ENCODE measurements at places on chromosomes 5 and 9.

DNA sequence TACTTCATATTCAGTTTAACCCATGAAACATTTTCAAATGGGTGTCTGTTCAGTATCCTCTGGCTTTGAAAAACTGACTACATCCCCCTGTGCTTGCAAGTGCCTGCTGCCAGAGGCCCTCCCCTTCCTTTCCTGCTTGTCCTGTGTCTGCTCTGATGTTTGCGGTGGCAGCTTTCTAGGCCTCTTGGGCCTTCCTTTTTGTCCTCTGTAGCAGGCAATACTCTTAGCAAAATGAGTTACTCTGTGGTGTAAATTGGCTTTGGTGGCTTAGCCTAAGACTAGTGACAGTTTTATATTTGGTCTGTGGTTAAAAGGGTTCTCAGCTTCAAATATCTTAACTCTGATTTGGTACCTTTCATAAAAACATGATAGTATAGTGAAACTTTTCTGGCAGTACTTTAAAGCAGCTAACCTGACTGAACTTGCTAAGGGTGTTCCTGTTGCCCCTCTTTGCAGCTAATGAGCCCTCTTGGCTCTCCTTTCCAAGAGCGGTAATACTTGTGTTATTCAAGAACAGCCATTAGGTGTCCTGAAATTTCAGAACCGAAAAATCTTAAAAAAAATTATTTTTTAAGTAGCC lies 76.6 kb downstream of the GOLM1 start:
- DNase-seq = no peak

DNA sequence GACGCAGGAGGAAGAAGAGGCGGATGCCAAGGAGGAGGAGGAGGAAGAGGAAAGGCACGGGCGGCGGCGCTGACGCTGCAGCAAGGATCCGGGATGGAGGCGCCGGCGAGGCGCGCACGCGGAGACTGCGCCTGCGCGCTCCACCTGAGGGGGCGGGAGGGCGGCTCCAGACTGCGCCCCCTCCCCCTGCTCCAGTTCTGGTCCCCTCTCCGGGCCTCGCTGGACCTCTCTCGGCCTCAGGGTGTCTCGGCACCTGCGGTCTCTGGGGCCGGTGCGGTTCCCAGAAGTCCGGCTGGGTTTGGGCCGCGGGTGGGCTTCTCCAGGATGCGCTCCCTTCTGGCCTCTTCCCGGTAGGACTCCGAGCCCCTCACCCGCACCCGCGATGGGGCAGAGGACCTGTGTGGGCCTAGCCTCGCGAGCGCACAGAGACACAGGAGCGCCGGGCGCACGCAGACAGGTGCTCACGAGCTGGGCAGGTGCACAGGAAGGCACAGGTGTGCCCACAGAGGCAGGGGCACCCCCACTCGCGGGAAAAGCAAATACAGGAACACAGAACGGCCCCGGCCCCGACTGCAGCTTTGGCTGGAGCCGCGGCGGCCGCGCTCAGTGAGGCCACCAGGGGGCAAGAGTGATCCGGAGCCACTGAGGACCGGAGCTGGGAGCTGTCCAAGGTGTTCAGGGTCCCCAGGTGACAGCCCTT lies at the start of gene NPDC1:
Gene NPDC1 (minus strand): TSS at position 90 of the 700 bp plus-strand sequence. CDS start 188 bp downstream, outside the sequence.
- DNase-seq = peak; percentile 96

GRCh38 chr5:135916638-135917263 lies 21.1 kb upstream of the IL9 start:
- DNase-seq = peak; percentile 15

GRCh38 chr5:99945478-99946442 lies 589.4 kb upstream of the FAM174A start:
- DNase-seq = peak; percentile 16

DNA sequence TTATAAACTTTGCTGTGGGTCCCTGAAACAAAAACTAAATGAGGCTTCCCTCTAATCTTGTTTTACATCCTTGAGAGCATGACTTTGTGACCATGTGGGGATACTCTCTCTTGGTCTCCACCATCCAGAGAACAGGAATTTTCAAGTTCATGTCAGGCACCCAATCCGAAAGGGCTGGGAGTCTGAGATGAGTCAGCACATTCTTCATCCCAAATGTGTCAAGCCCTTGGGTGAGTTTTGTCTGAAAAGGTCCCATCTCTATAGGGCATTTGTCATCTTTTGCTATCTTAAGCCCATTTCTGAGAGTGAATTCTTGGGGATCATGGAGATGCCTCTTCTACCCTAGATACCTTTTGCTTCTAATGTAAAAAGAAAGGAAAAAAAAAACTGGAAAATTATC lies 26.9 kb upstream of the RAPGEF6 start:
- no peak for DNase-seq

- no peak for DNase-seq
These were observed 13.9 kb downstream of the TGFBI start for GRCh38 chr5:136042665-136043121.

DNA sequence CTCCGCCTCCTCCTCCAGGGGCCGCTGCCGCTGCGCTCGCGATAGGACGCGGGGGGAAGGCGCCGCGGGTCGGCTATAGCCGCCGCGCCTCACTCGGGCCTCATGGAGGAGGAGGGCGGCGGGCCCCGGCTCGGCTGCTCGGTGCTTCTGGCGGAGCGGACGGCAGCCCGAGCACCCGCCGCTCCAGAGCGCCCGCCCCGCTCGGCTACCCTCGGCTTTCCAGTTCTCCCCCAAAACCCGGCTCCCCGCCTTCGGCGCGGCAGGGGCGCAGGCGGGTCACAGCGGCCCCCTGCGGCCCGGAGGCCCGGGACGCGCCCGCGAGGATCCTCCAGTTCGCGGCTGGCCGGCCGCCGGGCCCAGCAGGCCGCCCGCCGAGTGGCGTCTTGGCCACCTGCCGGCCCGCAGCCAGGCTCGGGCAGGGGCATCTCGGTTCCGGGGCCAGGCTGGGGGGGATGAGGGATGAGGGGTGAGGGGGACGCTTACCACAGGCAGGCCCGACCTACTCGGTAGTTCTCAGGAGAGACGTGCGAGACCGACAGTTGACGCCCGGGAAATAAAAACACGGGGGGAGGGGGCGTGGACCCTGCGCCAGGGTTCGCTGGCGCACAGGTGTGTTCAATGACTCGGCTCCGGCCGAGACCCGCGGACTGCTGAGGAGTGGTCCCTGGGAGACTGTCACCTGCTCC lies at the start of gene PAIP1:
Gene PAIP1 (minus strand): TSS at position 221 of the 686 bp plus-strand sequence. CDS start 231 bp downstream, outside the sequence.
- peak; percentile 92 for DNase-seq

- DNase-seq = no peak
These were observed 96.5 kb upstream of the ERCC6L2 start for GRCh38 chr9:95778957-95779356.

- DNase-seq = no peak
These were observed 802 bp downstream of the CCDC107 start for GRCh38 chr9:35658968-35659220.

DNA sequence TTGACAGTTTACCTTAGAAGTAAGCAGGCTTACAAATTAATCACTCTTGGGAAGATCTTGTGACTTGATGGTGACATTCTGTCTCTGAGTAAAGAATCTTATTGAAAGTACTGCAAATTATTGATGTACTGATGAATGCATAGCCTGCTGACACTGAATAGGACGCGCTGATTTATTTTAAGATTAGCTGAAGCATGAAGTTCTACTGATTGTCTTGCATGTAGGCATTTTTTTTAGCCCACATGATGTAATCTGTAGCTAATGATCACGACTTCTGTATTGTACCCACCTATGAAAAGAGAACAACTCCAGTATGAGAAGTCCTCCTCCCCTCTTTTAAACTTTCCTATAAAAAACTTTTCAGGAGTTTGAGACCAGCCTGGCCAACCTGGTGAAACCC lies 28.3 kb upstream of the SPIN1 start:
- DNase-seq = no peak

DNA sequence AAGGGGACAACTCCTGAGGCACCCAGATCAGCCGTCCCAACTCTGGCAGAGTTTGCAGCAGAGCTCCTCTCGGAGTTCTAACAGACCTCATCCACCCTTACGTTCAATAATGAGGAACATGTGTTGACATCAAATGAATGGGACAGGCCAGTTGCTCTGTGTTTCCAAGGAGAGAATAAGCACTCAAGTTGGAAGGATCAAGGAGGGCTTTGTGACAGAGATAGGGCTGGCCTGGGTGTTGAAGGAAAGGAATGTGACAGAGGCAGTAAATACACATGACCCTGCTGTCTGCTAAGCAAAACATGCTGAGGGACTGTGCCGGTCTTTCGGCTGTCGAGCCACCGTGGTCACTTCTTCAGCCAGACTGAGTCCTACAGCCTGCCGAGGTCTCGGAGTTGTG lies 48.2 kb downstream of the GPR107 start:
- no peak for DNase-seq

- no peak for DNase-seq
These were observed 9.1 kb downstream of the PIK3R1 start for GRCh38 chr5:68224509-68225187.

DNA sequence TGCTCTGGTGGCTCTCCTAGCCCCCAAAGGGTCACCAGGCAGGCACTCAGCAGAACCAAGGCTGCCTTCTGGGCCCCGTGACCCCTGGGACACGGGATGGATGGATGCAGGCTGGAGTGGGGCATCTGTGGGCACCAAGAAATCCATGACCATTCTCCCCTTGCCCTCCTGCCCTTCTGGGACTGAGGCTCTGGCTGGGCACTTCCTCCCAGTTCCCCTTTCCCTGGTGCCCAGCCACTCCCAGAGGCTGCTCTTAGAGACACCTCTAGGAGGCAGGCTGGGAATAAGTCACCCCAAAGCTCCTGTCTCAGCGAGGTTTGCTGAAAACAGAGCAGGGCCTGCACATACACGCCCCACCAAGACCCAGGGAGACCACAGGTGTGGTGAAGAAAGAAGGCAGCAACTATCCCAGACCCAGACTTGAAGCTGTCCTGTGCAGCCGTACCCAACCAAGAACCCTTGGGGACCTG lies 943 bp downstream of the STING1 start:
- DNase-seq = peak; percentile 48

DNA sequence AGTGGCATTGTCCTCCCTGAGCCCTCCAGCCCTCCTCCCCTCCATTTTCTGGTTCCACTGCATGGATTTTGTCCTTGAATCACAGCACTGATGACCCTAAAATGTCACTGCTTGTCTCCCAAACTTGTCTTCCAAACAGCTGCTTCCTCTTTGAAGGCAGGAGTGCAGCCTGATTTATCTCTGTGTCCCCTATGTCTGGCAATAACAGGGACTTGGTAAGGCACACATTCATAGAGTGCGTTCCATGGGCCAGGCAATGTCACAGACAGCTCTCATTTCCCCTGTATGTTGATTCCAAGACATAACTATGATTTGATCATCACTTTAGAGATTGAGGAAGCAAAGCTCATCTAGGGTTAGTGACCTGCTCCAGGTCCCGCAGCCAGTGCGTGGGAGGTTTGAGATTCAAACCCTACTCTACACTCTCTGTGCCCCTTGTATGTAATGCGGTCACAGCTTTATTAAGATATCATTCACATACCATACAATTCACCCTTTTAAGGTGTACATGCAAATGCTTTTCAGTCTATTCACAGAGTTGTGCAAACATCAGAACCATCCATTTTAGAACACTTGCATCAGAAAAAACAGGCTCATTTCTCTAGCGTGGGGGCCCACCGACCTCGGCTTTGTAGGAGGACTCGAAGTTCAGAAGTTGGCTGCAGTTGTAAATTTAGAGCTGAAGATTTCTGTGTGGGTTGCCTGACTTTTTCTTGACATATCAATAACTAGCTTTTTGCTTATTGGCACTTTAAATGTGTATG lies 28.4 kb upstream of the BOD1 start:
- DNase-seq = no peak

GRCh38 chr9:113573046-113573958 lies 109.8 kb downstream of the RGS3 start:
- DNase-seq = no peak

DNA sequence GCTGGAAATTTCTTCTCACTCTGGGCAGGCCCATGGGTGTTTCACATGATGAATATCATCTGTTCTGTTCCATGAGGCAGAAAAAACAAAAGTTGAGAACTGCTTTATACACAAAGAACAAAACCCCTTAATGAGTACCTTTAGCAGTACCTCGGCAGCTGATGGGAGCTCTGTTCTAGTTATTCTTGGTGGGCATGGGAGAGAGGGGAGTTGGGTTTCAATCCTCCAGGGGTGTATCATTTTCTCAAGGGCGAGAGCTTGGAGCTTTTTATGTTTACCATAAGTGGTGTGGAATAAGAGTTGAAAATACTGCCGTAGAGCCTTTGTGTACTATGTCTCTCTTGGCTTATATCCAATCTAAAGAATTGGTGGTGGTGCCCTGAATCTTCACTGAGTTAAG lies 103.3 kb upstream of the ZNF608 start:
- no peak for DNase-seq

DNA sequence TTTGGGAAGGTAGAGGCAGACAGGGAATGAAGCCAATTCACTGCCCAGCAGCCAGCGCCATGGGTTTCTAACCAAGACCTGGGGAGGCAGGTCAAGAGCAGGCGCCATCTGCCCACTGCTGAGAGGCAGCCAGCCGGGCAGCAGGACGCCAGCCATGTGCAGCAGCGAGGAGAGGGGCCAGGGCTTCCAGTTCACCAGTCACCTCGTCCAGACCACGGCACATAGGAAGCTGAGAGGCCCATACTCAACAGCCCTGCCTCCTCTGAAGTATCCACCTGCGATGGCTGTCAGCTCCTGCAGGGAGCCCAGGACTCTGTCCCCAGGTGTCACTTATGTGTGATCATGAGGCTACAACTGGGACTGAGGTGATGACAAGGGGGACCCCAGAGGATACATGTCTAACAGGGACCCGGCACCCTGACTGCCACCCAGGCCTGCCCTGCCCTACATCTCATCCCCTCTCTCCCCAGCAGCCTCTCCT lies 30.1 kb downstream of the IPPK start:
- no peak for DNase-seq

- DNase-seq = no peak
These were observed 1072.4 kb upstream of the CDH6 start for GRCh38 chr5:30121043-30121442.

GRCh38 chr5:7395947-7396712 lies at the start of gene ADCY2:
ADCY2 (plus strand) TSS chr5:7396138; CDS start chr5:7396297, 159 bp downstream.
- DNase-seq = no peak

- no peak for DNase-seq
These were observed 102.3 kb downstream of the ENC1 start for GRCh38 chr5:74538206-74538661.

DNA sequence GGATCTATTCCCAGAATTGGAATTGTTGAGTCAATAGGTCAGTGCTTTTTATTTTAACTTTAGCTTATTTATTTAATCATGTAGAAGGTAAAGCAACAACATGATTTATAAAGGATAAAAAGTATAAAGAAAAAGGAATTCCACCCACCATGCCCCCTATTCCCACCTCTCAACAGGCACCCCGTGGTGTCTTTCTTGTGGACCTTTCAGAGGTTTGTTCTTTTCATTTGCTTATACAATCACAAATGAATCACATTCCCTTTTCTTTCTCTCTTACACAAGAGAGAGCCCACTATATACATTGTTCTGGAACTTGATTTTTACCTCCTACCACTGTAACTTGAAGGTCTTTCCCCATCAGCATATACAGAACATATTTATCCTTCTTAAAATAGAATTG lies 37.2 kb upstream of the SMIM32 start:
- DNase-seq = no peak

DNA sequence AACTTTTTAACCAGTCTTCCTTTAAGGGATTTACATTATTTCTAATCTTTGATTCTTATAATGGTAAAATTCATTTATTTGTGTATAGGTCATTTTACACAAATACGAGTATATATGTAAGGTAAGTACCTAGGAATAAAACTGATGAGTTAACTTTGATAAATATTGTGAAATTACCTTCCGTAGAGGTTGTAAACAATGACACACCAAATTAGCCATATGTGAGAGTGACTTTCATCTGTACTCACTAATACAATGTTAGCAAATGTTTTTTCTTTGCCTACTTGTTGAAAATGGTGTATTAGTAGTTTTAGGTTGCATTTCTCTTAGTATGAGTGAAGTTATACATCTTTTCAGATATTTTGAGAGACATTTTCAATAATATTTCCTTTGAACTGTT lies 42.6 kb upstream of the TSLP start:
- DNase-seq = no peak
